SW 1271 (cell line): ENCODE measurements at places on chromosomes 7 and 10.

DNA sequence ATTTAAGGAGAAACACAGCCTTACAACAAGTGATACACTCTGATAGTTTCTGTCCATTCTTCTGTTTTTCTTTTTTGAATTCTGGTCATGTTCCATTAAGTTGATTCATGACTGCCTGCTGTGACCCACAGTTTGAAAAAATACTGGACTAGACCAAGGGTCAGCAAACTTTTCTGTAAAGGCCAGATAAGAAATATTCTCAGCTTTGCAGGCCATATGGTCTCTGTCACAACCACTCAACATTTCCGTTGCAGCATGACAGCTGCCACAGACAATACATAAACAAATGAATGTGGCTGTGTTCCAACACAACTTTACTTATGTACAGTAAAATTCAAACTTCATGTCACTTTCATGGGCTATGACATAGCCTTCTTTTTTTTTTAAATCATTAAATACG lies 156.7 kb downstream of the PLXNA4 start:
- no peak for DNase-seq

- DNase-seq: no peak
These were observed 24.2 kb upstream of the BPGM start for GRCh38 chr7:134622303-134622995.

DNA sequence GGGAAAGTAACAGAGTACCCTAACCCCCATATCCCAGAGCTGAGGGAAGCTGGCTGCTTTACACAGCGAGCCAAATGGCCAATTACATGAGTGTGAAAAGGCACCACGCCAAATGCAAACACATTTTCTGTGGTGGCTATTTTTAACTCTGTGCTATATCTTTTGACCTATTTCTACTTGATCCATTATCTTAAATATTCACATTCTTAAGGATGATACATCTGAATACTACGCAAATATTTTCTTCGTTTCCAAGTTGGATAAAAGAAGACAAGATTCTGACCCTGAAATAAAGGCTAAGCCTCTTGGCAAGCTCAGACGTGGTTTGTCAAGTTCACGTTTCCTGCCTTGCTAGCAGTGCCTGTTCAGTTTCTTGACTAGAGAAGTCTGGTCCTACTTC lies 146.7 kb upstream of the TMEM196 start:
- no peak for DNase-seq

- no peak for DNase-seq
These were observed 109.3 kb downstream of the AOAH start for GRCh38 chr7:36614959-36615358.

- no peak for DNase-seq
These were observed 312.8 kb upstream of the NFE2L3 start for GRCh38 chr7:25839084-25839769.

DNA sequence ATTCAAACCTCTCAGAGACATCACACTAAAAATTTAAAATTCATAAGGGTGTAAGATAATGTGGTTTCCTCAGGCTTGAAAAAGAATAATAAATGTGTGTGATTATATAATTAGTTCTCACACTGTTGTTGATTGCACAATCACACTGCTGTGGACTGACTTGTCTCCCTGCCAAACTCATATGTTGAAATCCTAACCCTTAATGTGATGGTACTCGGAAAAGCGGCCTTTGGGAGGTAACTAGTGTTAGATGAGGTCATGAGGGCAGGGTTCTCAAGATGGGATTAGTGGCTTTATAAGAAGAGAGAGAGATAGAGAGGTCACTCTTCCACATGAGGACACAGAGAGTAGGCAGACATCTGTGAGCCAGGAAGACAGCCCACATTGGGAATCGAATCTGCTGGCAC lies 128.5 kb upstream of the COL1A2 start:
- DNase-seq: no peak

- DNase-seq: no peak
These were observed 905.5 kb downstream of the CNTNAP2 start for GRCh38 chr7:147022056-147022455.

- DNase-seq: no peak
These were observed 566 bp downstream of the MAD1L1 start for GRCh38 chr7:2231992-2232765.

GRCh38 chr7:115034515-115034914 lies 112.6 kb downstream of the MDFIC start:
- DNase-seq: no peak

DNA sequence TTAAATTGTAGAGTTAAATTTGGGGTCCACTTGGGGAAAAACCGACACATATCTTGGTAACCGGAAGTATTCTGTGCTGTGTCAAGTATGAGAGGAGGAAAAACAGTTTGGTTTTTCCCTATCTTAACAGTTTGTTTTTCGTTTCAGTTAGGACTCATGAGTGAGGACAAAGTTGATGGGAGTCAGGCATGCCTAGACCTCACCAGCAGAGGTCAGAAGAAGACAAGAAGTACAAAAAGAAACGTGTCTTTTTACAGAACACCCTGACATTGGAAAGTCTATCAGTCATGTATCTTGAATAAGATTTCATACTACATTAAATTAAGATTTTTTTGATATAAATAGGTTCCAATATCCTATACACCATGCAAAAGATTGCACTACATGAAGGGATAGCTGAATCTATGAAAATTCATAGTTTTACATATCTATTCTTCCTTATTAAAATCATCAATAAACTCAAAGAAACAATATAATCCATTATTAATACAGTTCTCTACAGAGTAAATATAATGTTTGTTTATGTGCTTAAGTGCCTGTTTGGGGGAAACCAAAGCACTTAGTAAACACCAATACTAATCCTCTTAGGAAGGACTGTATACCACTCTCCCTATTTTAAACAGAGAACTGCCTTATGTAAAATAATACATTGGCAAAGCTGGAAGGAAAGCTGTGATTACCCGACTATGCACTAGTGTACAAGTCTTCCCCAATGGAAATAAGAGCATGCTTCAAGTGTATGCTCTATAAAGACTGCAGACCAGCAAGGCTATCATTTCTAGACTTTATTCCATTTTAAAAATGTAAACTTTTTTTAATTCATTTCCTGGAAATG lies 95.6 kb downstream of the USP6NL start:
- DNase-seq: peak; percentile 37

GRCh38 chr10:94402843-94403379 lies 570 bp downstream of the TBC1D12 start:
- no peak for DNase-seq

GRCh38 chr10:17918187-17918903 lies 33.4 kb upstream of the SLC39A12 start:
- DNase-seq: no peak

- DNase-seq: no peak
These were observed 18.2 kb downstream of the SFTPD start for GRCh38 chr10:79930751-79931150.

- DNase-seq: no peak
These were observed 128.1 kb upstream of the PTPRZ1 start for GRCh38 chr7:121744877-121745276.

GRCh38 chr10:93488956-93489528 lies 6.9 kb upstream of the MYOF start:
- no peak for DNase-seq

DNA sequence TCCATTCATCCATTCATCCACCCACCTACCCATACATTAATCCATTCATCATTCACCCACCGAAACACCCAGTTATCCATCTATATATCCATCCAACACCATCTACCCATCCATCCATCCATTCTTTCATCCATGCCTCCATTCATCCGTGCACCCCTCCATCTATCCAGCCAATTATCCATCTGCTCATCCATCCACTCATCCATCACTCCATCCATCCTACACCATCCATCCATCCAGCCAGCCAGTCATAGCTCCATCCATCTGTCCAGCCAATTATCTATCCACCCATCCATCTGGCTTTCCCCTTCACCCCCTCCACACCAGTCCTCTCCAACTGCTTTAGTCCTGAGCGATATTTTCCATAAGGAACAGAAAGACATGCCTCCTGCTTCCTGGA lies 7.5 kb upstream of the CXCL12 start:
- DNase-seq: no peak

- DNase-seq: no peak
These were observed 140.4 kb upstream of the BMPER start for GRCh38 chr7:33764752-33765451.

DNA sequence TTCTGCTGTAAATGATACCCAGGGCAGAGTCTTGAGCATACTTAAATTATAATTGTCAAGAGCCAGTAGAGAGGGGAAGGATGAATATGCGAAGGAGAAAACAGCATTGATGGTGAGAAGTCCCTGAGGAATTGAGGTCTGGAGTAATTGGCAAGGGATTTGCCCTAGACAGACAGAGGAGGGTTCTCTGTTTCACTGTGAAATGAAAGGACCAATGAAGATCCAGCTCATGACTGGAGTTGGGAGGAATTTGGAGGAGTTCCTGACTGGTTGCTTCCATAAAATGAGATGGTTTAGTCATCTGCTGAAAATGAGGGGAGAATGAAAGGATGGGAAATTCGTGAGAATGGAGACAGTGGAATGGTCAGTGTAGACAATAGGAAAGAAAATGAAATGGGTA lies 6.8 kb downstream of the PRPF18 start:
- DNase-seq: no peak

DNA sequence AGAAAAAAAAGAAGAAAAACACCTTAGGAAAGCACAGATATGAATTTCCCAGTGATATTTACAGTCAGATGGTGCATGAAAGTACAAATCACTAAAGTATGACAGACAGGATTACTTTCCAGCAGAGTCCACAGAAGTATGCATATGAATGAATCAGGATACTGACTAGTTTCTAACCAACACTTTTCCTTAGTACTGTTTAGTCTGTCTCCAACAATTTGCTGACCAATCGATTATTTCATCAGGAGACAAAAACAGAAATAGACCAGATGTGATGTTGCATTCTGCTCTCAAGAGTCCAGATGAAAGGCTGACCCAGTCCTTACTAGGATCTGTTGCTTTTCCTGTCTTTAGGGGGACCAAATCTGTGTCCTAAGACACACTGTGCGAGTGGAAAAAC lies 14.6 kb downstream of the SLC35B4 start:
- DNase-seq: no peak

GRCh38 chr10:74079028-74079935 lies 71.3 kb downstream of the AP3M1 start:
- peak; percentile 46 for DNase-seq

- DNase-seq: no peak
These were observed 54.3 kb upstream of the ECHDC3 start for GRCh38 chr10:11687779-11688447.

GRCh38 chr7:70505468-70505867 lies 626.5 kb upstream of the GALNT17 start:
- DNase-seq: no peak

DNA sequence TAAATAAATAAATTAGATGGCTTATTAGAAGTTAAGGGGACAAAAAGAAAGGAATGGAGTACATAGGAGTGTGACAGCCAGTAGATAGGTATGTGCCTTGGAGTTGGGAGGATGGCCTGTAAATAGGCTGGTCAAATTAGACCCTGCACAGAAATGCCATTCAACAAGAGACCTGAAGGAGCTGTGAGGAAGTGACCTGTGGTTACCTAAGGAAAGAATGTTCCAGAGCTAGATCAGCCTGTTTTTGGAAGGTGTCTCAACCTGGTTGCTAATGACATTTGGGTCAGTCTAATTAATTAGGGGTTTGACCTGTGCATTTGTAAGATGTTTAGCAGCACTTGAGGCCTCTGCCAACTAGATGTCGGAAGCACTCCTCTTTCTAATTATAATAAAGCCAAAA lies 315.3 kb upstream of the PLXDC2 start:
- DNase-seq: no peak

DNA sequence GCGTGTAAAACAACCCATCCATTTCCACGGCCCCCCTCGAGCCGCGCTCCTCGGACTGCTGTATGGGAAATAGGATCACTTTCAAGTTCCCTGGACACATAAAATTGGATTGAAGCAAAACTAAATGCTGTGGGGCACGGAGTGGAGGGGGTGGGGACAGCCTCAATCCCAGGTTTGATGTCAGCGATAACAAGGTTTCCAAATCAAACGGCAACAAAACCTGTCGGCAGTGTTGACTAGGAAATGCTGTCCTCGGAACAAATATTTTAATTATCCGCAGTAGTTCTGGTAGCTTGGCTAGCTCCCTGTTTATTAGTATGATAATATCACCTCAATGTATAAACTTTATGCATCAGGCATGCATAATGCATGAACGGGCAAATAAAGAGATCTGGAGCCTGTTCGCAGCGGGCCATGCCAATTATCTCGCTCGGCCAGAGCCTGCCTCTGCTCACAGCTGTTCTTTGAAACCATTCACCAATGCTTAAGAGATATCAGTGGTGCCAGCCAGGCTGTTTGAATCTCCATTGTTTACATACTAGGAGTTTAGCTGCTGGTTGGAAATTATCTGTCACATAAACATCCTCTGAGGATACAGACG lies 161.1 kb downstream of the PAXIP1 start:
- DNase-seq: no peak

GRCh38 chr7:1317646-1318045 lies 85.0 kb downstream of the UNCX start:
- no peak for DNase-seq

- DNase-seq: no peak
These were observed 191.9 kb downstream of the ETV1 start for GRCh38 chr7:13797545-13797944.
